ENCODE measurements at places on chromosomes 12 and 14.

DNA sequence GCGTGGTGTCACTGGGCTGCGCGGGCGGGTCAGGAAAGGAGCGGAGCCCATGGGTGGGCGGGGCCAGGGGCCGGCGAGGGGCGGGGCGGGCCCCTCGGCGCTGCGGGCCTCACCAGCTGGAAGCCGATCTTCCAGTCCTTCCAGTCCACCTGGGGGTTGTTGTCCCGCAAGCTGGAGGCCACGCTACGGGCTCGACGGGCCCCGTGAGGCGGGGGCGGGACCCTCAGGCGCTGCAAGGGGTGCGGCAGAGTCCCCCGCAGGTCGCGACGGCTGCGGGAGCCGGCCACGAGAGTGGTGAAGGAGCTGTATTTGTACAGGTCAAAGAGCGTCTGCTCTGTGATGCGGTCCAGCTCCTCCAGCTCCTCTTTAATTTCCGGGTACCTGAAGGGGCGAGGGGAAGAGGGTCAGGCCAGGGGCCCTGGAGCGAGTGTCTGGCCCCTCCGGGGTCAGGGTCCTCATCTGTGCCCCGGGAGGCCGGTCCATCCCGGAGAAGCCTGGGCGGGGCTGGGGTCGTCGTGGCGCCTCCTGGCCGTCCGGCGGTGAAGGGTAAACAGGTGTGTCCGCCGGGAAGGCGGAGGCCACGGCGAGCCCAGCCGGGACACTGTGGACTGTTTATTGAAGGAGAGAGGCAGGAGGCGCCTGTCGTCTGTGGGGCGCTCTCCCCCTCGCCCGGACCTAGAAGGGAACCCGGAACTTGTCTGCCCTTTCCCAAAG, 11.9 kb downstream of the SCNN1A start:
- no peak for DNase-seq

DNA sequence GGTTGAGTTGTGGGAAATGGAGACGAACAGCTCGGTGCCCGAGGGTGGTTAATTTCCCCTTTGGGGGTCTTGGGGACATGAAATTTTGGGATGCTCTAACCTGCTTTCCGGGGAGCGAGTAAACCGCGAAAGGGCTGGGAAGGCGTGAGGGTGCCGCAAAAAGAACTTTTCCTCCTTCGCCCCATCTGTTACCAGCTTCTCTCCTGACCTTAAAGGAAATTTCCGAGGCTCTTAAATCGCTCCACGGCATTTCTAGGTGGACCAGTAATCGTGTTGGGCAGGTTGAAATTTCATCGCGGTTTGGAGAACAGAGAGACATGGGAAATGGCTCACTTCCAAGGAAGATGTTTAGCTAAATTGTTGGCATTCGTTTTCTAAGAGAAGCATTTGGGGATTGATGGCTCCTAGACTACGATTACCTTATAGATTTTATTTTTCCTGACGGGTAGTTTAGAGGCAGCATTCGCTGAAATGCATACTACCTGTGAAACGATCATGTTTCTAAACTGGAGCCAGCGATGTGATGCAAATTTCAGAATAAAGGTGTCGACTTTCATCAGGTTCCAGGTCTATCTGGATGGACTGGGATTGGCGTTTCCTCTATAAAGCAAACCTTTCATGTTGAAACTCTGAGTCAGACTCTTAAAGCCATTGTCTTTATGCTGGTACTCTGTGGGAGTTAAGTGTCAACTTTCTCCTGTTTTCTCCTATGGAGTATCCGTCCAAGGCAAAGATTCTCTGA, 414.5 kb downstream of the PCNX1 start:
- no peak for DNase-seq

DNA sequence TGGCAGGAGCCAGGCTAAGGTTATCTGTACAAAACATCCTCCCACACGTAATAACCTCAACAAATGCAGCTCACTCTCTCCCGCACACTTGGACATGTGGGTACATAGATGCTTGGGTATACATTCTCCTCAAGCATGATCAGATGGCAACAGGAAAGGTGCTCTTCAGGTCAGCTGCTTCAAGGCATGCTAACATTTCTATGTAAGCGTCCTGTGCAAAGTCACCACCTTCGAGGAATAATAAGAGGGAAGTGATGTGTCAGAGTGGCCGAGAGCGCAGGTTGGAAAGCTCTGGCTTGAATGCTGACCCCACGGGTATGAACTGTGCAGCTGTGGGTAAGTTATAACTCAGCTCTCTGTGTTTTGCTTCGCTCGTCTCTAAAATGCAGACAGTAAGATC, 24.2 kb upstream of the SLC6A12 start:
- DNase-seq, result no peak

DNA sequence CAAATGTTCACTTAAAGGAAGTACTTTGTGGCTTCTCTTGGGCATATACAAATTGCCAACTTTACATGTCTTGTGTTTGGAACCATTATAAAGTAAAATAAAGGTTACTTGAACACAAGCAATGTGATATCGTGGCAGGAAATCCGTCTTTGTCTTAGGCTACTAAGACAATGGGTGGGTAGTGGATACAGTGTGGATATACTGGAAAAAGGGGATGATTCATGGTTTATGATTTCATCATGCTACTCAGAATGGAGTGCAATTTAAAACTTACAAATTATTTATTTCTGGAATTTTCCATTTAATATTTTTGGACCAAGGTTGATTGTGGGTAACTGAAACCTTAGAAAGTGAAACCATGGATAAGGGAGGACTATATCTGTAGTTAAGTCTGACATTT, 48.4 kb downstream of the MYRFL start:
- DNase-seq, result no peak

GRCh38 chr12:130655010-130655409, 61.1 kb downstream of the RIMBP2 start:
- DNase-seq, result no peak

GRCh38 chr12:54158610-54159009, 30.2 kb downstream of the SMUG1 start:
- no peak for DNase-seq

- no peak for DNase-seq
These were observed 93.7 kb downstream of the KCNMB4 start for GRCh38 chr12:70459786-70460185.

DNA sequence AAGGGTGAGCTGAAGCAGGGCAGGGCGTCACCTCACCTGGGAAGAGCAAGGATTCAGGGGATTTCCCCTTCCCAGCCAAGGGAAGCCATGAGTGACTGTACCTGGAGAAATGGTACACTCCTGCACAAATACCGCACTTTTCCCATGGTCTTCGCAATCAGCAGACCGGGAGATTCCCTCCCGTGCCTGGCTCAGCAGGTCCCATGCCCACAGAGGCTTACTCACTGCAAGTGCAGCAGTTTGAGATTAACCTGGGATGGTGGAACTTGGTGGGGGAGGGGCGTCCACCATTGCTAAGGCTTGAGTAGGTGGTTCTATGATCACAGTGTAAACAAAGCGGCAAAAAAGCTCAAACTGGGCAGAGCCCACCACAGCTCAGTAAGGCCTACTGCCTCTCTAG, 11.0 kb upstream of the DHRS4 start:
- DNase-seq, result no peak

DNA sequence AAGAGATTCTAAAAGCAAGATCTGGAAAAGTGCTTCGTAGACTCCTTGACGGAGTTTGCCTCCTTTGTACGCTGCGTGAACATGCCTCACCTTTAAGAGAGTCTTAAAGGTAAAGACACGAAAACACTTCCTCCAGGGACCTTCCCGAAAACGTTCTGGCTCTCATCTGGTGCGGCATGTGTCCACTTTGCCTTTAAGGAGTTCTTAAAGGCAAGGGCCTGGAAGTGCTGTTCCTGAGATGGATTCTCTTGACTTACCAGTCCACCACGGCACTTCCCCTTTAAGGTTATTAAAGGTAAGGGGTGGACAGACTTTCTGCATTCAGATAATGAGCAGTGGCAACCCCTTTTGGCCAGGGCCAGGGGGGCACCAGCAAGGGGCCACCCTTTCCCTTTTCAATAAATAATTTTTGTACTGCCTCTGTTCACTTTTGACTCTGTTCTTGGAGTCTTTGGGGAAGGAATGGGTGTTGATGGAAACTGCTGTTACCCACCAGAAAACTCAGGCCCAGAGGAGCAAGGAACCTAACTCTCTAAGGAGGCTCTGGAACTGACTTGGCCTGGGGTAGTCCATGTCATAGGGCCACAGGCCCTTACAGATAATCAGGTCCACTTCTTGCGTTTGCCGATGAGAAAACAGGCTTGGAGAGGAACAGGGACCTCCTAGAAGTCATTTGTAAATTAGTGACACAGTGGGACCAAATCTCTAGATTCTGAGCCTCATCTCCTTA, 4.4 kb downstream of the REM2 start:
- DNase-seq, result no peak

GRCh38 chr14:65134651-65135579, 32.6 kb upstream of the MAX start:
- no peak for DNase-seq

DNA sequence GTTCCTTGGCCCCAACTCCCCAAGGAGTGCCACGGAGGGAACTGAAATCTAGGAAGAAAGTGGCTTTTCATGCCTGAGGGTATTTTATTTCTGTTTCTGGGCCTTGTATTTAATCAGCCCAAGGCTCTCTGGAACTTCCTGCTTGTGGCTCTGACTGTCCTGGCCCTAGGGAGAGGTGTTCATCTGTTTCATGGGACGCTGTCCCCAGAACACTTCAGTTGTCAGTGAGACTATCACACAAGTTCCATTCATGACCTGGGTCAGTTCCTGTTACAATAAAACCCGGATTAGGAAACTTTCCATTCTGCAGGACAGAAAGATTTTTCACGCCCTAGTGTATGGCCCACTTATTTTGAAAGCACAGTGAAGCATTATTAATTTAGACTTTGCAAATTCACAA, 18.5 kb upstream of the TC2N start:
- DNase-seq, result no peak
